Right renal cortex interstitium (tissue), 3 donors: ENCODE measurements at places on chromosomes 5 and 9. TPM values are rescaled to one million over a fixed set of nuclear protein-coding genes. Genes with fewer than 3 reads are reported as not detected.

Gene NSA2
- polyA plus RNA-seq, result 326 TPM

Gene PGGT1B
- 33.4 TPM for polyA plus RNA-seq

Gene MYORG
- polyA plus RNA-seq, result 9.9 TPM

Gene ENTPD8
- polyA plus RNA-seq, result 0.34 TPM

Gene TCOF1
- polyA plus RNA-seq, result 34.0 TPM

Gene NR5A1
- polyA plus RNA-seq, result not detected

Gene GHR
- polyA plus RNA-seq, result 23.9 TPM
